Smooth muscle cell of the brain vasculature (primary cell): ENCODE measurements at places on chromosomes 2 and 18.

DNA sequence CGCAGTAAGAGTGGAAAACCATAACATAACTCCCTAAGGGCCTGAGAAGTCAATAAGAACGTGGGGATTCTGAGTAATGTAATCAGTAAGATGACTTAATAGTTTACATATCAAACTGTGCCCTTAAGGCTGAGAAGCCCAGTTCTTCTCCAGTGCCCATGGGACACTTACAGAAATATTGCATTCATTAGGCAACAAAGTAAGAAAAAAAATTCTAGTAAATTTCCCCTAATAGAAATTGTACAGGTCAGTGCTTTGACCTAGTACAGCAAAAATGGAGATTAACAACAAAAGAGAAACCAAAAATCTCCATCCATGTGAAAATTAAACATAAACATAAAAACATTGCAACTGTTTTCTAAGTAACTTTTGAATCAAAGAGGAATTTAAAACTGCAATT lies 139.8 kb upstream of the HS6ST1 start:
- DNase-seq = no peak

DNA sequence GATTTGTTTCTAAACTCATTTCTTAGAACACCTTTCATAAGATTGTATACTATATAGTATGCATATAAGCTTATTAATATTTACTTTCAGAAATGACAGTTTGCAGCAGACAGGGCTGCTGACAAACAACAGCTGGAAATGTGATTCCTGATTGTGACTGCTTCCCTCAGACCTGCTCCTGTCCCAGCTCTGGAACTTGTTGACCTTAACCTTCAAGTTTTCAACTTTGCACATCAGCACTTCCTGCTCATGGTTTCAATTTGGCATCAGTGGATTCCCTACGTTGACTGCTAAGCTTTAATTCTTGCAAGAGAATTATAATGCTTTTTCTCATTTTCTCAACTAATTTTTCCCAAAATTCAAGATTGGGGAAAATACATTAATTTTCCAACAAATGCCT lies 459.2 kb upstream of the ACVR2A start:
- DNase-seq = no peak

DNA sequence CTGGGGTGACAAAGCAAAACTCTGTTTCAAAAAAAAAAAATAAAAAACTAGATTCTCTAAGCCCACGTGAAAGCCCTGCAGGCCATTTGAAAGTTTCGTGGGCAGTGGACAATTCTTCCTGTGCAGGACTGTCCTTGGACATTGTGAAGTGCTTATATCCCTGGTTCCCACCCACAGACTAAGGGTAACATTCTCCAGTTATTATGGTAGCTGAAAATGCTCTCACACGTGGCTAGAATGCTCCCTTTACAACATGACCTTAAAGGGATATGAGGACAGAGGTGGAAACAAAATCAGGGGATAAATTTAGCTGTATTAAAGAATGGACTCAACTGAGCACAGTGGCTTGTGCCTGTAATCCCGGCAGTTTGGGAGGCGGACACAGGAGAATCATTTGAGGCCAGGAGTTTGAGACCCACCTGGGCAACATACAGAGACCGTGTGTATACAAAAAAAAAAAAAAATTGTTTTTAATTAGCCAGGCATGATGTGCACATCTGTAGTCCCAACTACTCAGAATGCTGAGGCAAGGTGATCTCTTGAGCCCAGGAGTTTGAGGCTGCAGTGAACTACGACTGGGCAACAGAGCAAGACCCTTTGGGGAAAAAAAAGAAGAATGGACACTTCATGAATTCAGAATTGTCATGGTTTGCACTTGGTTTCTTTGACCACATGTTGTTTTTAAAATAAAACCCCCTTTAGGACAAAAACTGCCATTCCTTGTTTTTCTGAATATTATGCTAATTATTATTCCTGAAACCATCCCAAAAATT lies 167.9 kb downstream of the MGAT5 start:
- DNase-seq = no peak

DNA sequence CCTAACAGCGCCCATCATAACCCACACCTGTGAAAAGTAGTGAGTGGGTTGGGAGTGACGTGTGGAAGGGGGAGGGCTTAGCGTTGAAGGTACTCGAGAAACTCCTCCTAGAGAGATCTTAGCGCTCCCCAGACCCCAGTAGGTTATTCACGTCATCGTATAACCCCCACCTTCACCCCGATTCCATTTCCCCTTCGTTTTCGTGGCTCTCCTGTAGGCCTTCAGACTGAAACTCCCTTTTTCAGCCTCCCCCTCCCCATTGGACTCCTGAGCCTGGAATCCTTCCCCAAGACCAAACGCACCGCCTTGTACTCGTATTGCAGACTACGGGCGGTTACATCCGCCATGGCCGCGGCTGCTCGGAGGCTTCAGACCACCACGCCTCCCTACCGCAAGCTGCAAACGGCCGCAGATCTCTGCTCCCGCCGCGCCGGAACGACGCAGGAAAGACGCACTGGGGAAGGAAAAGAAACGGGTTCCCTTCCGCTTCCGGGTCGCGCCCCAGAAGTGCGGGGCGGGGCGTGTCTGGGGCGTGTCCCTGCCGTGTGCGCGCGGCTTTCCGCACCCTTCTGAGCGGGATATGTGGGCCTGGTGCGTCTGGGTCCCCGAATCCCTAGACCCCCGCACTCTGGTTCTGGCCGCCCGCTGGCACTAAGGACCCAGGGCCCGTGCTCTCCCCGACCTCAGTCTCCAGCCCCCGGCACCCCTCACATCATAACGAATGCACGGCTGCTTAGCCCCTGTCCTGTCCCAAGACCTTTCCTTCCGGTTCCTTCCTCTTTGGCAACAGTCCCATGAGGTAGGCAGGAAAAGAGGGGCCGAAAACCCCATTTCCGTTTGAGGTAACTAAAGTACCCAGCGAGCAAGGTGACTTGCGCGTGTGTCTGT lies at the start of gene SNRNP200:
SNRNP200 (minus strand) TSS at position 456 of the 888 bp plus-strand sequence; CDS start at position 347, 109 bp downstream.
- no peak for DNase-seq

GRCh38 chr2:147488472-147488871 lies 356.4 kb upstream of the ACVR2A start:
- no peak for DNase-seq

GRCh38 chr2:112583497-112584133 lies 794 bp upstream of the CHCHD5 start:
- DNase-seq = no peak

GRCh38 chr2:120667981-120668380 lies 67.7 kb upstream of the GLI2 start:
- DNase-seq = no peak

GRCh38 chr2:96957244-96957643 lies 29.1 kb downstream of the FAM178B start:
- no peak for DNase-seq

DNA sequence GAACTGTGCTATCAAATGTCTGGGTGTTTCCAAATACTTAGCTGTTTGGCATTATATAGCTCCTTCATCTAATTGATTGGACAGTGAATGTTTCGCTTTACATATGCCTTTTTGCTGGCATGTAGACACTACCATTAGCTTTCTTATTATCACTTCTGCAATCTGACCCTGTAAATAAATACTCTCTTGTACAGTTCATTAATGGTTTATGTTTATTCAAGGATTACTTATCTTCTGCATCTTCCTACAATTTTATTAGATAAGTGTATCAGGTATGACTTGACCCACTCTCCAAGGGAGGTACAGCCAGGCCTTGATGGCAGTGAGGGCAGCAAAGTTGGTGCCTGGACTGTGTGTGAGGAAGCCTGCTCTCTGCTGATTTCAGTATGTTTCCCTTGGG lies 614.1 kb upstream of the SETBP1 start:
- no peak for DNase-seq

DNA sequence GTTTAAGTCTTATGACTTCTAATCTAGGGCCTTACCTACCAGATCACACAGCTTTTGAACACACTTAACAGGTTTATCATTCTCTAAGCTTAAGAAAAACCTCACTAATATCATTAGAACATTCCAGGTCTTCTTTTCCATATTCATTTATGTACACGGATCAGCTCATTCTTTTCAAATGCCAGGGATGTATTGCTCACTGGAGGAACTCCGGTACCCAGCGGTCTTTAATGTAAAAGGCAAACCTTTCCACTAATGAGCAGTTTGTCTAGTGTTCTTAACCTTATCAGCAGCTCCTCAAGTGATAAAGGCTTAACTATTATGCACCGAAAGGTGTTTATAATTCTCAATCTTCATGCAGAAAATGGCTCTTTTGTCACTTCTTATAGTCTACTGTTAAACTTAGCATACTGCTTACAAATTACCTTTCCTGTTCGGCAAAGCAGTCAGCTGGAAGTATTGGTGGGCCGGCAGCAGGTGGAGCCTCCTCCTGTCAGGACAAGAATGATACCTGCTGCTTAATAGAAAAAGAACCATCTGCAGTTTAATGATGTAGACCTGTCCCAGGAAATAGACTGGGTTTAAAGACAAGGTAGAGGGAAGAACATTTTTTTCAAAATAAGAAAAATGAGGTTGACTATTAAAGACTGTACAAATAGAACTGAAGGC lies 142.7 kb downstream of the FIGN start:
- no peak for DNase-seq

GRCh38 chr2:66324909-66325528 lies 109.9 kb upstream of the MEIS1 start:
- no peak for DNase-seq

- no peak for DNase-seq
These were observed 326.9 kb downstream of the LPIN1 start for GRCh38 chr2:12073217-12073852.

DNA sequence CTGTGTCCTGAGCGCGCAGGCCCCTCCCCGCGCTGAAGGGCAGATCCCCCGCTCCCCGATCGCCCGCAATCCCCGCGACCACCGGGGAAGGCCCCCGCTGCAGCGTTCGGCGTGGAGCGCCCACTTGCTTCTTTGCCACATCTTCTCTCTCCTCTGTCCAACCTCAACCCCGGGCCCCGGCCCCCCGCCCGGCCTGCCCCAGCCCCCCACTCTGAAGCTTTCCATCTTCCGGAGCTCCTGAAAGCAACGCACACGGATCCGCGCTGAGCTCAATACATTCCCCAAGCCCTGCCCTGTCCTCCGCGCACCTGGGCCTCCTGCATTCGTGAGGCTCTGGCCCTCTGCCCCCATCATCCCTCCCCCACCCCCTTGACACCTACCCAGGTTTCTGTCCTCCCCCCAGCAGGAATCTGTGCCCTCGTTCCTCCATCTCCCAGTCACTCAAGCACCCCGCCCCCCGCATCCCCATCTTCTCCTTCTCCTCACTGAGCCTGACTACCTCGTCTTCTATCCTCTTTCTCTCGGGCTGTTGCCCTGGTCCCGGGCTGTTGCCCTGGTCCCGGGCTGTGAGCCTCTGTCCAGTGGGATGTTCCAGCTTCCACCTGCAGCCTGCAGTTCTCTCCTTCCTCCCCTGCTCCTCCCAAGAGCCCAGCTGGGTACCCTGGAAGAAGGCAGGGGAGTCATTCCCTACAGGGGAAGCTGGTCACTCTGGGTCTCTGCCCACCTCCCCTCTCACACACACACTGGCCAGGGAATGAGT lies 7.8 kb downstream of the SPEG start:
- DNase-seq = no peak

GRCh38 chr2:37337620-37338280 lies 6.7 kb upstream of the QPCT start:
- no peak for DNase-seq

- DNase-seq = no peak
These were observed 334.6 kb upstream of the MGAT5 start for GRCh38 chr2:133919285-133919684.

DNA sequence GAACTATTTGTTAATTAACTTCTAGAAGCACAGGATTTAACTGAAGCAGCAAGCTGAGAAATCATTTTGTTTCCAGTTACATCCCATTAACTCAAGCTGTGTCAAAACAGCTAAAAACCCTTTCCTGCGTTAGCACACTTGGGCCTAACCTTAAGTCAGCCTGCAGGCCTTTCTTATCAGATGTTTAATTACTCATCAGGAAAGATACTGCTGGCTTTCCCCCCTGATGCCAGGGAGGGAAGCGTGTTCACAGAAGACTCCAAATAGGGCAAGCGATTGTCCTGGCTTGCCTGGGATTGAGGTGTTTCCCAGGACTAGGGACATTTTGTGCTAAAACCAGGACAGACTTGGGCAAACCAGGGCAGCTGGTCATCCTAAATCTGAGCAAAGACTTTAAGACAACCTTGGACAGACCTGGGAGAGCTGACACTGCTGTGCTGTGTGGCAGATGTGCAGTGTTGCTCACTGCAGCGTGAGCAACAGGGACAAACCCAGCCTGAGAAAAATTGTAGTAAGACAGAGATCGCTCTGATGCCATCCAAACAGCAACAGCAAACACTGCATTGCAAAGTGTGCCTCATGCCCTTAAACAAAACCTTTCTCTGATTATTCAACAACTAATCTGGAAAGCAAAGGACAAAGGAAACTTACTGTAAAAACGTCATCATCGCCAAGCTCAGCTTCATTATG lies 100.9 kb downstream of the SPRED2 start:
- DNase-seq = no peak

DNA sequence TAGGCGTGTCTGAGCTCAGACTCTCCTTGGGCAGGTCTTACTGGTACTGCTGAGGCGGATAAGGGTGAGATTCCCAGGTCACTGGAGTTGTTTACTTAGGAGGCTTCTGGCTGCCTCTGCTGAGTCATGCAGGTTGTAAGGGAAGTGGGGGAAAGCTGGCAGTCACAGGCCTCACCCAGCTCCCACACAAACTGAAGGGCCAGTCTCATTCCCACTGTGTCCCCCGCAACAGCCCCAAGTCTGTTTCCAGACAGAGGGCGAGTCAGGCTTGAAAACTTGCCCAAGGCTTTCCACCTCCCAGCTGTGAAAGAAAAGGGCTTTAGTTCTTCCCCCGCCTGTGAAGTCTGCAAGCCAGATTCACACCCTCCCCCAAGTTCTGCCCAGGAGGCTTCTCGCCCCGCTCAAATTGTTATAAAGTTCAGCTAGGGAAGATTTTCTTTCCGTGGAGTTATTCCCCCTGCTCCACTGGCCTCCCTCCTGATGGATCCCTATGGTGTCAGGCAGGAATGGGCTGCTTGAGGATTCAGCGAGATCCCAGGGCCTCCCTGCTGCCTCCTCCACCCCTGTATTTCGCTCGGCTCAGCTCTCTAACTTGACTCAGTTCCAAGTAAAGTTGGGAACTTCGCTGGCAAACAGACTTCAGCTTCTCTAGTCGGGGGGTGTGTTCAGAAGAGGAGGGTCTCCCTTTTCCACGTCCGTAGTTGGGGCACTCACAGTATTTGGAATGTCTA lies 248.6 kb downstream of the NR4A2 start:
- no peak for DNase-seq

DNA sequence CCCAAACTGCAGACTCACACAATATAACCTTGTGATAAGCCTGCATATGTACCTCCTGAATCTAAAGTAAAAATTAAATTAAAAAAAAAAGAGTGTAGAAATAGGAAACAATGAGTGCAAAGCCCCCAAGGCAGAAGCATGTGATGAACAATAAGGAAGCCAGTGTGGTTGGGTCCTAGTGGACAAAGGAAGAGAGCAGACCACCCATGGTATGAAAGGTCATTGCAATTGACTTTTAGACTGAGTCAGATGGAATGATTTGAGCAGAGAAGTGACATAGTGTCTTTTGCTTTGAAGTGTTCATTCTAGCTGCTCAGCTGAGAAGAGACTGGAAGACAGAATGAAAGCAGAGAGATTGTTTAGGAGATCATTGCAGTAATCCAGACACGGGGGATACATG lies 417.1 kb downstream of the RAD51AP2 start:
- DNase-seq = no peak

GRCh38 chr2:164369366-164369765 lies 251.9 kb downstream of the GRB14 start:
- no peak for DNase-seq

- no peak for DNase-seq
These were observed 96.7 kb downstream of the CCDC148 start for GRCh38 chr2:158359846-158360245.

- DNase-seq = no peak
These were observed 13.8 kb upstream of the DES start for GRCh38 chr2:219404291-219404910.
